Adrenal gland (tissue), 19 donors: ENCODE measurements at places on chromosomes 16 and 17. TPM values are rescaled to one million over a fixed set of nuclear protein-coding genes. Genes with fewer than 3 reads are reported as not detected.
A peak's percentile ranks its signal among the peaks of the same experiment; 100 is the strongest.

Gene KRTAP9-8
- total RNA-seq = not detected

- no peak for DNase-seq
These were observed 209.2 kb downstream of the PARN start for GRCh38 chr16:14420721-14421488.

GRCh38 chr17:41784207-41784744 lies 2.2 kb downstream of the JUP start:
- no peak for DNase-seq

Gene KRT17
- total RNA-seq = 0.55 TPM

Gene ZFP3
- 5.5 TPM for total RNA-seq

Gene UMOD
- total RNA-seq = not detected

Gene SAMD14
- total RNA-seq = 2.0 TPM

Gene RHBDF1
- 5.4 TPM for total RNA-seq

DNA sequence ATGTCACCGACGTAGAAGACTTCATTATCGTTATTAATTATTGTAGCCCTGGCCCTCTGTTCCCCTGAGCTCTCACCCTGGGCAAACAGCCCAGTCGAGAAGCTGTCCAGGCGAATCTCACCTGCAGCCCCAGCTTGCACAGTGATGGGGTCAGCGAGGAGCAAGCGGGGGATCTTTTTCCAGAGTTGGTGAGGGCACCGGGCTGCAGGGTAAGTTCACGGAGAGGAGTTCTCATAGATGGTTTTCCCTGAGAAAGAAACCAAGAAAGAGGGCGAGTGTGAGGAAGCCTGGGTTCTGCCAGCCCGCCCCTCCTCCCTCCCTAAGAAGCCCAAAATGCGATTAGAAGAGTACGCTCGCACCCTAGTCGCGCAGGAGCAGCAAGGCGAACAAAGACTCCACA lies 436 bp downstream of the SPAG5 start:
- DNase-seq = peak; percentile 28

- DNase-seq = no peak
These were observed 58.0 kb downstream of the CREBBP start for GRCh38 chr16:3822366-3823045.

DNA sequence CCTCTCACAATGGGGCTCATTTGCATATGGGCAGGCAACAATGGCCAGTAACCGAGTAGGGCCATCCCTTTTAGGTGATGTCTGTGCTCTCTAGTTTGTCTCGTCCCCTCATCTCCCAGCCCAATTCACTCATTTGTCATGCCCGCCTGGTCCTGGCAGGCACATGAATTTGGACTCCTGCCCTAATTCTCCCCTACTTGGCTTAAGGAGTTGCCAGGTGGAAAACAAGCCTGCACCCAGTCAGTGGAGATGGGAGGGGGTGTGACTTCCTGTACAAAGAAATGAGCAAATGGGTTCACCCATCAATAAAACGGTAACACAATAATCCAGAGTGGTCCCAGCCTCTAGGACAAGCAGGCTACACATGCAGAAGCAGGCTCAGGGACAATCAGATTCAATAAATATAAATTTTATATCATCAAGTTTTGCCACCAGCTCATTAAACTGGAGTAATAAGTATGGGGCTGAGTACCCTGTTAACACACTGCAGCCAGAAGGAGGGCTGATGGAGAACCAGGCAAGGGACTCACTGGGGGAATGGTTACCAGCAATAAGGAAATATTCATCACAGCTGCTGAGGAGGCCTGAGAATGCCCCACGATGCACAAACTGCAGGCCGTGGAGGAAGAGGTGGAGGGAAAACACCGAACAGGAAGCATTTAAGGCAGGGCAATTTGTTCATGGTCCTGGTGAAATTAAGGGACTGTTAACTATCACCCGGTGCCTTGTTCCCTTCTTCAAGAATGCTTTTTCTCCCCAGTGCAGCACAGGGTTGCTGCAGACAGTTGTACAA lies 84.4 kb upstream of the GPRC5B start:
- DNase-seq = no peak

DNA sequence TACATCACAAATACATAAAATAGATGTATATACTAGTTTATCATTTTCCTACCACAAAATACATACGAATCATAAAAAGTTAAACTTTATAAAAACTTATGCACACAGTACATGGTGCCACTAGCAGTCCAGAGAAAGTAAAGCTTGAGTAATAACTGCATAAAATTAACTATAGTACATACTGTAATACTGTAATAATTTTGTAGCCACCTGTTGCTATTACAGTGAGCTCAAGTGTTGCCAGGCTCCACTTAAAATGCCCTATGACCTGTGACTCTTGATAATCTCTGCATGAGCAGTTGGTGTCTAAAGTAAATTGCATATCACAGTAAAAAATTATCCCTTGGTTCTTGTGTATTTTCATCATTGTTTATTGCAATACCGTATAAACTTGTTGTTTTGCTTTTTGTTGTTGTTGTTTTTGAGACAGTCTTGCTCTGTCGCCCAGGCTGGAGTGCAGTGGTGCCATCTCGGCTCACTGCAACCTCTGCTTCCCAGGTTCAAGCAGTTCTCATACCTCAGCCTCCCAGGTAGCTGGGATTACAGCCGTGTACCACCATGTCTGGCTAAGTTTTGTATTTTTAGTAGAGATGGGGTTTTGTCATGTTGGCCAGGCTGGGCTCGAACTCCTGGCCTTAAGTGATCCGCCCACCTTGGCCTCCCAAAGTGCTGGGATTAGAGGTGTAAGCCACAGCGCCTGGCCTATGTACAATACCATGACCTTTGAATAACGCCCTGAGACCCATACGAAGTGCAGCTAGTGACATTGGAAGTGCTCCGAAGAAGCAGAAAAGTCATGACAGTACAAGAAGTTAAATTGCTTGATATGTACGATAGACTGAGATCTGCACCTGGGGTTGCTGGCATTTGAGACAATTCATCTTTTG lies 6.6 kb downstream of the LUC7L3 start:
- no peak for DNase-seq

Gene GPR139
- not detected for total RNA-seq

DNA sequence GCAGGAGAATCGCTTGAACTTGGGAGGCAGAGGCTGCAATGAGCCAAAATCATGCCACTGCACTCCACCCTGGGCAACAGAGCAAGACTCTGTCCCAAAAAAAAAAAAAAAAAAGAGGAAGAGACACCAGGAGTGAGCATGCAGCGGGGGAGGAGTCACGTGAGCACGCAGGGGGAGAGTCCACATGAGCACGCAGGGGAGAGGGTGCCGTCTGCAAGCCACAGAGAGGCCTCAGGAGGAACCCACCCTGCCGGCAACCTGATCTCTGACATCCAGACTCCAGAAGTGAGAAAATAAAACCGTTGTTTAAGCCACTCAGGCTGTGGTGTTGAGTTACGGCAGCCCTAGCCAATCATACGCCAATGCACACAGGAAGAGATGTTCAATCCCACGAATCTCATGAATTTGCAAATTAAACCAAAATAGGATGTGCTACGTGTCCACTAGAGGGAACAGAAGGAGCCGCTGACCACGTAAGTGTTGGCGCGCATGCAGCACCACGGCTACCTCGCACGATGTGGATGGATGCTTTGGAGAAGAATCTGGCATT lies 42.2 kb downstream of the CCDC57 start:
- peak; percentile 47 for DNase-seq

GRCh38 chr17:46942441-46943217 lies 19.7 kb downstream of the GOSR2 start:
- peak; percentile 73 for DNase-seq

DNA sequence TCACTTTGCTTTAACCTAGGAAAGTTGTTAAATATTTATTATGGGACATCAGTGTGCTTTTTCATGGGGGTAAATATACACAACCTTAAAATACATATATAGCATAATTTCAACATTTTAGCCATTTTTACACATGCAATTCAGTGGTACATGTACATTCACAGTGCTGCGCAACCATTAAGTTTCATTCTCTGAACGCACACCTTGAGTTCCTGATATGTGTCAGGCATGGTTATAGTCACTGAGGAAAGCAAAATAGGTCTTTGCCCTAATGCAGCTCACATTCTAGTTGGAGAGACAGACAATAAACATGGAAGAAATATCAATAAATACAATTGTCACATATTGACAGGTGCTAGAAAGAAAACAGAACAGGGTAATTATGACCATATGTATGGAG lies 12.8 kb upstream of the CNEP1R1 start:
- no peak for DNase-seq

- peak; percentile 59 for DNase-seq
These were observed at the start of gene GJD3 for GRCh38 chr17:40364121-40364861. GJD3 (minus strand) TSS chr17:40364737; CDS start chr17:40363815, 922 bp downstream.

Gene MYH8
- total RNA-seq = not detected

Gene CCL7
- not detected for total RNA-seq

Gene PRSS27
- total RNA-seq = not detected

GRCh38 chr17:83175822-83176622 lies 96.6 kb downstream of the METRNL start:
- DNase-seq = no peak

Gene C16orf86
- total RNA-seq = 15.6 TPM

Gene SLC6A4
- total RNA-seq = 0.22 TPM

DNA sequence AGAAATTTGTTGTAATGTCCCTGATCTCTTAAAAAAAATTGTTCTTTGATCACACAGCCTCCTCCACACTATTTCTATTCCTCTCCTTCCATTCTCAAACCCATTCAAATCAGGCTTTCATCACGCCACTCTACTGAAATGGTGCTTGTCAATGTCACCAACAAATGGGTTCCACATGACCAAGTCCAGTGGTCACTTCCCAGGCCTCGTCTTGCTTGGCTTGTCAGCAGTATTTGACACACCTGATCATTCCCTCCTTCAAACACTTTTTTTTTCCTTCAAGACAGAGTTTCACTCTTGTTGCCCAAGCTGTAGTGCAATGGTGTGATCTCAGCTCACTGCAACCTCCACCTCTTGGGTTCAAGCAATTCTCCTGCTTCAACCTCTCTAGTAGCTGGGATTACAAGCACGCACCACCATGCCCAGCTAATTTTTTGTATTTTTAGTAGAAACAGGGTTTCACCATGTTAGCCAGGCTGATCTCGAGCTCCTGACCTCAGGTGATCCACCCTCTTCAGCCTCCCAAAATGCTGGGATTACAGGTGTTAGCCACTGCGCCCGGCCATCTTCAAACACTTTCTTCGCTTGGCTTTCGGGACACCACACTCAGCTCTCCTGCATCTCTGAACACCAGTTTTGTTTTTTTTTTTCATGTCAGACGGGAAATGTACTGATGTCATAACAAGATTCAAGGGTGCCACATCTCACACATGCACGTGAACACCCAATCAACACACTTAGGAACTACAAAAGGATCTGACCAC lies 18.3 kb downstream of the NQO1 start:
- peak; percentile 49 for DNase-seq

GRCh38 chr17:73410586-73411312 lies 98.9 kb upstream of the CDC42EP4 start:
- DNase-seq = peak; percentile 37

- no peak for DNase-seq
These were observed 16.8 kb downstream of the CPD start for GRCh38 chr17:30395398-30396022.

DNA sequence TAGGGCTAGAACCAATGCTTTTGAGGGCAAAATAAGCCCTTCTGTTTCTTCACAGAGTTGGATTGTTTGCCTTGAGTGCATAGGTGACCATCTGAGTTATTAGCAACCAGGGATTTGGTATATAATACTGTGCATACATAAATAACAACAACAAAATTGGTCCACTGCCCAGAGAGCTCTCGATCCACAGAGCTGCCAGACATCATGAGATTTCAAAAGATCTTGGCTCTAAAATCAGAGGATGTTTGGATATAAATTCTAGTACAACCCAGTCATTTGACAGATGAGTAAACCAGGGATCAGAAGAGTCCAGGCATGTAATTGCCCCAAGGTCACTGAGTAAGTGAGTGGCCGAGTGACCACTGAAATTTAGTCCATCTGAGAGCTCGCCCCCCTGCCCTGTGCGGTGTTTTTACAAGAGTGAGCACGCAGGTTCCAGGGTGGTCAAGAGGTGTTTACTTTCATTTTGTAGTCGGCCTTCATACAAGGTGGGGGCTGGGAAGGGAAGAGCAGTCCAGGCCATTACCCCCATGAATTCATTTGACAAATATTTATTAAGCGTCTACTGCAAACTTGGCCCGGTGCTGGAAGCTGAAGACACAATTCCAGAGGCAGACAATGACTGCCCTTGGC lies 1.8 kb upstream of the MT2A start:
- DNase-seq = peak; percentile 75

Gene BAHCC1
- total RNA-seq = 18.5 TPM

DNA sequence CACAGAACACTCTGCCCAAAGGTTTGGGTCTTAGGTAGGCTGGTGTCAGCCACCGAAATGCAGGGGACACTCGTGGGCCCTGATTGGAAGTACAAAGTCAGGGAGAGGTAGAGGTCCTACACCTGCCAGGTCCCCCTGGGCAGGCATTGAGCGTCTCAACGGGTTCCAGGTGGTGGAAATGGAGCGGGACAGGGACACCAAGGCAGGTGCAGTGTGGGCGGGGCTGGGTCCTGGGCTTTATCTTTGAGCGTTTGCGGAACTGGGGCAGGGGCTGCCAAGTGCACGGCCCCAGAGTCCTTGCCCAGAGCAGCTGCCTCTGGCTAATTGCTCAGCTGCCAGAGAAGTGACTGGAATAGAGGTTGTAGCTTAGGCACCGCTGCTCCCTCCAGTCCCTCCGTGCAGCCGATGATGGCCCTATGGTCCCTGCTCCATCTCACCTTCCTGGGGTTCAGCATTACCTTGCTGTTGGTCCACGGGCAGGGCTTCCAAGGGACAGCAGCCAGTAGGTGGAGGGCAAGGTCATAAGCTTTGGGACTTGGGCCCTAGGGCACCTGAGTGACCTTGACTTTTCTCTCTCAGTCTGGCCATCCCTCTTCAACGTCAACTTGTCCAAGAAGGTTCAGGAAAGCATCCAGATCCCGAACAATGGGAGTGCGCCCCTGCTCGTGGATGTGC lies at the start of gene ZACN:
Gene ZACN, plus strand, starts transcription at position 323 of the 675 bp plus-strand sequence. Its CDS starts 83 bp downstream, at position 406.
- DNase-seq = no peak

Gene DUS2
- 19.4 TPM for total RNA-seq
